ENCODE measurements at places on chromosomes 1 and 21.
A peak's percentile ranks its signal among the peaks of the same experiment; 100 is the strongest.

GRCh38 chr1:66711420-66711819 is 40.8 kb upstream of the DYNLT5 start:
- no peak for DNase-seq

- DNase-seq, result no peak
These were observed 529.3 kb downstream of the MATN1 start for GRCh38 chr1:30194046-30194619.

DNA sequence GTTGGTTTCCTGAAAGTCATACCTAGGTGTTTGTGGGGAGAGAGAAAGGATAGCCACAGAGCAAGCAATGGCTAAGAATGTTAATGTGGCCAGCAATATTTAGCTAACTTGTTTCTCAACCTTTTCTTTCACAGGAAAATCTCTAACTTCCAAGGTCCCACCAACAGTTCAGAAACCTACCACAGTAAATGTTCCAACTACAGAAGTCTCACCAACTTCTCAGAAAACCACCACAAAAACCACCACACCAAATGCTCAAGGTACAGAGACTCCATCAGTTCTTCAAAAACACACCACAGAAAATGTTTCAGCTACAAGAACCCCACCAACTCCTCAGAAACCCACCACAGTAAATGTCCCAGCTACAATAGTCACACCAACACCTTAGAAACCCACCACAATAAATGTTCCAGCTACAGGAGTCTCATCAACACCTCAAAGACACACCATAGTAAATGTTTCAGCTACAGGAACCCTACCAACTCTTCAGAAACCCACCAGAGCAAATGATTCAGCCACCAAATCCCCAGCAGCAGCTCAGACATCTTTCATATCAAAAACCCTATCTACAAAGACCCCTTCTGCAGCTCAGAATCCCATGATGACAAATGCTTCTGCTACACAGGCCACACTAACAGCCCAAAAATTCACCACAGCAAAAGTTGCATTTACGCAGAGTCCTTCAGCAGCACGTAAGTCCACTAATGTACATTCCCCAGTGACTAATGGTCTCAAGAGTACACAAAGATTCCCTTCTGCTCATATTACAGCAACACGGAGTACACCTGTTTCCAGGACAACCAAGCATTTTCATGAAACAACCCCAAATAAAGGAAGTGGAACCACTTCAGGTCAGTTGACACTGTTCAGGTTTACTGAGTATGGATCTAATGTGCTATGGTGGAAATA is 15.3 kb downstream of the CD55 start:
- DNase-seq, result peak; percentile 59

- DNase-seq, result no peak
These were observed 29.0 kb upstream of the ARID1A start for GRCh38 chr1:26666855-26667254.

GRCh38 chr1:218305472-218306064 is 20.5 kb downstream of the RRP15 start:
- no peak for DNase-seq

DNA sequence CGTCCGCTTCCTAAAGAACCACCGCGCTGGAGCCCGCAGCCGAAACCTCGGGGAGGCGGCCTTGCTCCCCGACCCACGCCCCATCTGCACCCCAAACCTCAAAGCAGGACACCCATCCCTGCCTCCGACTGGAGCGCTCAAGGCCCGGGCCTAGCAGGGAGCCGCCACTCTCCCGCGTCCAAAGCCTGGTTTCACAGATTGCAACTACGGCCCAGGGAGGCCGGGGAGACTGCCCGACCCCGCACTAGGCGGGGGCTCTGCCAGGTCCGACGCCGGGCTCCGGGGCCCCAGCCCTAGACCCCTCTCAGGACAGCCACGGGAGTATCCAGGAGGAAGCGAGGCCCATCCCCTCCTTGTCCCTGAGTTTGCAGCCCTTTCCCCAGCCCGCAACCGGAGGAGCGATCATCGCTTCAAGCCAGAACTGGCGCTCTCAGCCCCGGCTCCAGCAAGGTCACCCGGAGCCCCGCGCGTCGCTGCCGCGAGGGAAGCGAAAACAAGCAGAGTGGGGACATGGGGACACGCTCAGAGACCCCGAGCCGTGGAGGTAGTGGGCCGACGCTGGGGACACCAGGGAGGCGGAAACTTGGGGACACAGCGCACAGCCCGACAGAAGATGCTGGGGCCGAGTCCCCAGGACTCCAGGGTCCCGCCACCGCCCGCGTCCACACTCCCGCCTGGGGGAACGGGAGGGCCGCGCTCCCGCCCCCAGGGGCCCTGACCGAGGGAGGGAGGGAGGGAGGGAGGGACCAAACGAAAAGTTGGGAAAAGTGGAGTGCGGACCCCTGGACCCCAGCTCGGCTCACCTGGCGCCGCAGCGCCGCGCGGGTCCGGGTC is 433 bp downstream of the TMEM200B start:
- DNase-seq, result no peak

- DNase-seq, result no peak
These were observed 73.6 kb downstream of the TPR start for GRCh38 chr1:186301448-186301847.

DNA sequence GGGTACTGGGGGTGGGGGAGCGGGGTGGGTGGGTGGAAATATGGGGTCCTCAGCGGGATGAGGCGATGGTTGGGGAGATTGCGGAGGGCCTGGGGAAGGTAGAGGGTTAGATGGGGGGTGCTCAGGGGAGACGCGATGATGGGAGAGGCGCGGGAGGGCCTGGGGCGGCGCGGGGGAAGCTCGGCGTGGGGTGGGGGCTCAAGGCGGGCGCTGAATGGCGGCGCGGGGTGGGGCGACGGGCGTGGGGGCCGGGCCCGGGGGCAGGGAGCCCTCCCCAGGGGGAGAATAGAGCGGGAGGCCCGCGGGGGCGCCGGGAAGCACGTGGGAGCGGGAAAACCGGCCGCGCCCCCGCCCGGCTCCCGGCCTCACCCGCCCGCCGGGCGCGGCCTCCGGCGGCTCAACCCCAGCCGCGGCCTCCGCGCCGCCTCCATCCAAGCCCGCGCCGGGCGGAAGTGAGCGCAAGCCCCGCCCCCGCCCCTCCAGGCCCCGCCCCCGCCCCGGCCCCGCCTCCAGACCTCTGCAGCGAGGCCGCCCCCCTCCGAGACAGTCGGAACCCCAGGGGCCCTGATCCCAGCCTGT is at the start of gene FAAP20:
FAAP20 (minus strand) TSS at position 454 of the 579 bp plus-strand sequence; CDS start at position 431, 23 bp downstream.
- DNase-seq, result peak; percentile 36

- DNase-seq, result no peak
These were observed 10.4 kb upstream of the KCNAB2 start for GRCh38 chr1:6035303-6035702.

DNA sequence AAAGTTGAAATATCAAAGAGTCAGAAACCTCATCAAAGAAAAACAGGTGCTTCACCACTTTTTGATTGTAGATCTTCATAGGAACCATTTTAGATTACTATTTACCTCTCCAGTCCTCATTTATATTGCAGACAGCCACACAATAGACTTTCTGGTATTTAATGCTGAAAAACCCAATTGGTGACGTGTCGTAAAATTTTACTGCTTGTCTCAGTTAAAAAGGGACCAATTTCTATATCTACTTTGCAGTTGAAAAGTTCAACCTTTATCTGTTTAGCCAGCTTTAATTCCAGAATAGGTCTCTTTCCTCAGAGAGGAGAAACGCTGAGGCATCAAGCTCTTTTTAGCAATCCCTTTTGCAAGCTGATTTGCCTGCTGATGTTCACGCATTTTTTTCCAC is 1722.4 kb downstream of the PLA2G4A start:
- no peak for DNase-seq

DNA sequence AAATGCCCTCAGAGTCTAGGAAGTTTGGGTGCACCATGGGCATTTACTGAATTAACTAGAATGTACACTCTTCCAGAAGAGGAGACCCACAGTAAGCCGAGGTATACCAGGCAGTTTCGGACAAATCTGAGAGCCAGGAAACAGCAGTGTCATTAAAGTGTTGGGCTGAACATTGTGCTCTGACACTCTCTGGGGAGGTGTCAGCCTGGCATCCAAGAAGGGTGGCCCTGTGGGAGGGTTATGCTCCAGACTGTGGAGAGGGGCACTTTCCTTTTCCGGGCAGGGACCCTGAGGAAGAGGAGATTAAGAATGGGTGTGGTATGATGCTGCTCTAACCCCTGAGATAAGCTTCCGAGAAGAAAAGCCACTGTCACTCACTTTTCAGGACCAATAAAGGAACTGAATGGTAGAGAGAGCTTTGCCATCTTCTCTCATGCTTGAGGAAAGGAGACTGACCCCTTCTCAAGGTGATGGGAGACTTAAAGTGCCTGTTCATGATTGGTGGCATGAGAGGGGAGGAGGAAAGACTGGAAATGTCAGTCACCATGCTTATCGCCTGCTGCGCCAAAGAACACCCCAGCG is 98.2 kb downstream of the UCK2 start:
- no peak for DNase-seq

DNA sequence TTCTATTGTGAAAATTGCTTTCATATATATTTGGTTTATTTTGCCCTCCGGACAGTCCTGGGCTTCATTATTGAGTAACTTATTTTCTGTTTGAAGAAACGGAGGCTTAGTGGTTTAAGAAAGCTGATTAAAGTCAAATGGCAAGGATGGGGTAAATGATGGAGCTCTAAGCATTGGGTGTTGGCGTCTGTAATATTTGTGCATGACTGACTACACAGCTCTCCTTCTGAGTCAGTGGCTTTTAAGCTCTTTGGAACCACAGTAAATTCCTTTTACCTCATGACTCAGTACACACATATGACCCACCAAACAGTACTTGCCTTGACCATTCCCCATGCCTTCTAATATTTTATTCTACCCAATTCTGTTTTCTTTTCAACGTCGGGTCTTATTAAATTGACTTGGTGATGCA is 21.0 kb downstream of the B3GALT5 start:
- no peak for DNase-seq

- DNase-seq, result peak; percentile 1
These were observed 177.8 kb upstream of the KLHDC7A start for GRCh38 chr1:18302788-18303413.

- no peak for DNase-seq
These were observed 43.0 kb upstream of the RAB3GAP2 start for GRCh38 chr1:220315070-220315839.

- DNase-seq, result no peak
These were observed 10.9 kb upstream of the FUBP1 start for GRCh38 chr1:77989744-77990143.
